ENCODE measurements at places on chromosomes 12 and 14.

DNA sequence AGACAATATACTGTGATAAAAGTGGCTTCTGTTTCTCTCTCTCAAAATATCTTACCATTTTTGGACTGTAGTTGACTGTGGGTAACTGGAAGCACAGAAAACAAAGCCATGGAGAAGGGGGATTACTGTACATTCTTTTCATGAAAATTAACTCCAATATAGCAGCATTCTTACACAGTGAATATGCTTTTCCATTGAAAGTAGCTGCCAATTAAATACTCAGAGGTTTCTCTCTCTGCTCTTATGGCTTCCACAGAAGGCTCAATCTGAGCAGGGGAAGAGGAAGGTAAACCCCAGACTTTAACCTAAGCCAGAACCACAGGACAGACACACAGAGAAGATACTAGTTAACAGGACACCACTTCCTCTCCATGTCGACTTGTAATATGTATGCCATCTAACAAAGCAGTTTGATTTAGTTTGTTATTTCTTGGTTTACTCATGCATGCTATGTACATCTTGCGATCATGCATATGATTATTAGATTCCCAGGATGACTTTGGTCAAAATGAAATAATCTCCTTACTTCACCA is 150.2 kb downstream of the SSPN start:
- DNase-seq, result peak; percentile 43

- no peak for DNase-seq
Measured at GRCh38 chr14:23296012-23296777, 6.5 kb downstream of the PPP1R3E start.

DNA sequence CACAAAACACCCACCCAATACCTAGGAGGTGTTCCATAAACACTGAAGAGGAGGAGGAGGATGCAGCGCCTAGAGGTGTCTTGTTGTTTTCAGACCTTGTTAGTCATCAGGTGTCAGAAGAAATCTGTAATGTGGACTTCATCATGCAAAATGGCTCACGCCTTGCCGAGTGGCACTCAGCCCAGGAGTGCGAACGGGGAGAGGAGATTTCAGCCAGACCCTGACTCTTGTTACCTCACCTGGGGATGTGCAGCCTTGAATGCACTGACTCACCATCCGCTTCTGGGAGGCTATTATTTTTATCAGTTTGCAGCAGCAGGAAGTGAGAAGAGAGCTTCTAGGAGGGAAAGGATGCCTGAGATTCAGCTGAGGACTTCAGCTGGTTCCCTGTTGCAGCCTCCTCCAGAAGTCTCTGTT is 48.2 kb upstream of the PLXNC1 start:
- peak; percentile 91 for DNase-seq

GRCh38 chr12:13875744-13876143 is 105.7 kb downstream of the GRIN2B start:
- DNase-seq, result no peak

- peak; percentile 97 for DNase-seq
Measured at GRCh38 chr14:59254146-59254910, 65.9 kb downstream of the DAAM1 start.

DNA sequence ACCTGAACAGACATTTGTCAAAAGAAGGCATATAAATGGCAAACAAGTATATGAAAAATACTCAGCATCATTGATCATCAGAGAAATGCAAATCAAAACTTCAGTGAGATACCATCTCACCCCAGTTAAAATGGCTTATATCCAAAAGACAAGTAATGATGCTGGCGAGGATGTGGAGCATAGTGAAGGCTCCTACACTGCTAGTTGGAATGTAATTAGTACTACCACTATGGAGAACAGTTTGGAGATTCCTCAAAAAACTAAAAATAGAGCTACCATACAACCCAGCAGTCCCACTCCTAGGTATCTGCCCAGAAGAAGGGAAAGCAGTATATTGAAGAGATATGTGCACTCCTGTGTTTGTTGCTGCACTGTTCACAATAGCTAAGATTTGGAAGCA is 146.1 kb downstream of the TGFB3 start:
- peak; percentile 55 for DNase-seq

DNA sequence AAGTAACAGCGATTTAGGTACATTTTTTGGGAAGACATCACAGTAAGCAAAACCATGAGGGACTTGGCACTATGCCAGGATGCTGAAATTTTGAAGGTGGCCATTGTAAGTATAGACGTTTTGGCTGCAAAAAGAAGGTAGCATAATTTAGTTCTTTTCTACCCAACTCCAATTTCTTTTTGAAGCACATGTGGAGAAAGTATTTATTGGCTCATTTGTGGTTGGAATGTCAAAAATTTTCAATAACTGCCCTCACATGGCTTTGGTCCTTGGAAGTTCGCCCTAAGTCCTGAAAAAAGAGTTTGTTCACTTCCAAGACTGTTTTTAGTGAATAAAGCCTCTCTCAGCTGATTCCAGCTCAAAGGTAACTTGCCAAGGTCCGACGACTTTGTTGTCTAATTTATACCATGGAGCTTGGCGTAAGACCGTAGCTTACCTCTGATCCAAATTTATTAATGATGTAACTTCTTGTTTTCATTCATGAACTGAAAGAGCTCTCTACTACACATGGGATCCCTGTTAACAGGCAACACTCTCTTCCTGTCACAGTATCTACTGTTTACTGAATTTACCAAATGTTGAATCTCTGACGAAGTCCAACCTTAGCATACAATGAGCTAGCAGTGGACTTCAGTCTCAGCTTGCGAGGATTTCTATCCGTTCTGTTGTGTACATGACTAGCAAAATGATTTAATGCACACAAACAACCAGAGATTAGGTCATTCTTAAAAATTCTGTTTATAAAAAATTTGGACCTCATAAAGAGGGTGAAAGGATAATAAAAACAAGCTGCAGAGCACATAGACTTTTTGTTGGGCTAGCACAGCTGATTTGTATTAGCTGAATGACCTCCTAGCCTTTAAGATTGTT is 49.0 kb downstream of the MSRB3 start:
- peak; percentile 73 for DNase-seq

- peak; percentile 84 for DNase-seq
Measured at GRCh38 chr12:45914090-45914489, 76.3 kb downstream of the SCAF11 start.

- DNase-seq, result peak; percentile 79
Measured at GRCh38 chr12:108856428-108857157, 790 bp downstream of the SSH1 start.

GRCh38 chr14:51566831-51567582 is 84.7 kb upstream of the FRMD6 start:
- no peak for DNase-seq

- no peak for DNase-seq
Measured at GRCh38 chr12:96187956-96188355, 6.2 kb upstream of the ELK3 start.

- peak; percentile 56 for DNase-seq
Measured at GRCh38 chr14:54567639-54568561, 972 bp downstream of the SAMD4A start.

- no peak for DNase-seq
Measured at GRCh38 chr12:54984658-54985376, at the start of gene TESPA1. Gene TESPA1, minus strand, starts transcription at chr12:54984762. Its CDS starts 10,200 bp downstream, at chr12:54974562.

- peak; percentile 16 for DNase-seq
Measured at GRCh38 chr14:37932008-37932407, 275.7 kb upstream of the SSTR1 start.

GRCh38 chr12:108477055-108477880 is 37.8 kb upstream of the FICD start:
- no peak for DNase-seq

GRCh38 chr12:124224535-124225110 is 70.3 kb upstream of the RFLNA start:
- no peak for DNase-seq

DNA sequence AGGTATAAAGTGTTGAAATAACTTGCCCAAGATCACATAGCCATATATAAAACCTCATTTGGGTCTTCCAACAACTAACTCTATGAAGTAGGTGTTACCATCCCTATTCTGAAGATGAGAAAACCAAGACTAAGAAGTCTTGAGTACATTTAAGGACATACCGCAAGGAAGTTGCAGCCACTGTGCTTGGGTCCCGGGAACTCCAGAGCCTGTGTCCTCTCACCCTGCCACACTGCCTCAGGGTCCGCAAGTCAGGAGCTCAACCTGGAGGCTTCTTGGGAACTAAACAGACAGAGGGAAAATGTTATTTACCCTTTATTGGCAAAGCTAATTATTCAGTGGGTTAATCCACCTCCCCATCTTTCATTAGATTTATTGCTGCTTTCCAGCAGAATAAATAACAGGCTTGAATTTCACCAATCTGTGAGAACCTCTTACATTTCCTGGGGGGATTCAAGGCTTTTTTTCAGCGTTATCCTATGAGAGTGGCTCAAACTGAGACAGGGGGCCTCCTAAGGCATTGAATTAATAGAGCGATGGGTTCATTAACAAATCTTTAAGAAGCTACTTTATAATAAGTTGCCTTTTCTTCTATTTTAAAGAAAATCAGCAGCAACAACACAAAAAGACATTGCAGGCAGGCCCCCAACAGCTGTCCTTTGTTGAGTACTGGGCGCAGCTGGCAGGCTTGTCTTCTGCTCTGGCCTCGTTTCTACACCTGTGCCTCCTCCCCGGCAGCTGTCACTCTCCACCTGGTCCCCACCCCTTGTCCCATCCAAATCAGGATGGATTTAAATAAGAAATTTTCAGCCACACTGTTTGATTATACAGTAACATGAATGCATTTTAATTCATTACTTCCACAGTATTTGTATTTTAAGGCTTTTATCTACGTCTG is 25.3 kb downstream of the PHLDA1 start:
- no peak for DNase-seq

GRCh38 chr14:68527329-68527851 is 265.5 kb downstream of the ZFP36L1 start:
- no peak for DNase-seq

DNA sequence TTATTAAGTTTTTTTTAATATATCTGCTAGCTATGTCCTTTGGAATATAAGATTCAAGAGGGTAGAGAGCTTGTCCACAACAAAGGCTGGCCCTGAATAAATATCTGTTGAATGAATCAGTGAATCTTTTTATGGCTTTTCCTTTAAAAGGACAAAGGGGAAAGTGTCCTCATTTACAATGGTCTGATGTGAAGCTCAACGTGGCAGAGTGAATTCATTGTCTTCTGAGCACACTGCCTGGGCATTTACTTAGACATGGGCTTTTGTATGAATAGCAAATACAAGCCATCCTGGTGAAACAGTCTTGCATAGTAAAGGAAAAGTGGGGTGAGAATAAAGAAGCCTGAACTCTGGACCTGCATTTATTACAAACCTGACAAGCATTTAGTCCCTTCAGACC is 201.2 kb downstream of the NELL2 start:
- no peak for DNase-seq

DNA sequence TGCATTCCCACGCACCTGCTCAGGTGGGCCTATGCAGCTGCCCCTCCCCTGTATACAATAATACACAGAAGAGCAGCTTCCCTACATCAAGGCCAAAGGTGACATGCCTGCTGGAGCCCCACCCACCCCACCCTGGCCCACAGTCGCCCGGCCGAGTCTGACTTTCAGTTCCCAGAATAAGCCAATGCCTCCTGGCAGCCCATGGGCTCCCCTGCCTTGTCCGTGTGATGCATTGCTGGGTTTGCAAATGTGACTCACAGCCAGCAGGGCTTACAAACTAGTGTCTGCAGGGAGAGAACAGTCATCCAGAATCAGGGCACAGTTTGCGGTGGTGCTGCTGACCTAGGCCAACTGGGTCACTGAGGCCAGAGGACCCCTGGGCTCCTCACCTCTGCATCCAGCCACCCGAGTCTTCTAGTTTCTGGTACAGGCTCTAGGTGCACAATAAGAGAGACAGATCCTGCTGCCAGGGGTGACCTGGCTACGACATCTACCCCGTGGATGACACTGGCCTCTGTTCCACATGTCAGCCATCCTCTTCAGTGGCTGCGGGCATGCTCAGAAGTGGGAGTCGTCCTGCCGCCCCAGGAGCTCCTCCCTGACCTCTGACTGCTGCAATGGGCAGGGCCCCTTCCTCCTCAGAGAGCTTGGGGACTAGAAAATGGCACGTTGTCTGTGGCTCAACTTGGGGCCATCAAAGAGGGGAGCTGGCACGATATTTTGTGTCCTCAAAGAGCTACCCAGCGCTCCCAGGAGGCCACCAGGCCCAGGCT is 84.5 kb downstream of the CHGA start:
- DNase-seq, result peak; percentile 56

GRCh38 chr12:24268663-24269186 is 319.3 kb upstream of the SOX5 start:
- no peak for DNase-seq

DNA sequence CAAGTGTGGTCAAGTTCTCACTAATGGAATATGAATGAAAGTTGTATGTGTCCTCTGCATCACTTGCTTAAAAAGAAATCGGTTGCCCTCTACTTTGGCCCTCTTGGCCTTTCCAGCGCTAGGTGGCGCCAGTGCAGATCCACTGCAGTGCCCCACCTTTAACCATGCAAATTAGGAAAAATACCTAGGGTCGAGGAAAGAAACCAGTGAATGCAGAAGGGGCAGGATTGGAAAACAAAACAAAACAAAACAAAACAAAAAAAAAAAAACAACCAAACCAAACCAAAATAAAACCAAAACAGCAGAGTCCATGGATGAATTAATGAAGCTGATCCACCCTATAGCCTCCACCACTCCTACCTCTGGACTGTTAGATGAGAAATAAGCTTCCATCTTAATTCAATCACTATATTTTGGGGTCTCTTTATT is 12.9 kb upstream of the NEMF start:
- peak; percentile 62 for DNase-seq

DNA sequence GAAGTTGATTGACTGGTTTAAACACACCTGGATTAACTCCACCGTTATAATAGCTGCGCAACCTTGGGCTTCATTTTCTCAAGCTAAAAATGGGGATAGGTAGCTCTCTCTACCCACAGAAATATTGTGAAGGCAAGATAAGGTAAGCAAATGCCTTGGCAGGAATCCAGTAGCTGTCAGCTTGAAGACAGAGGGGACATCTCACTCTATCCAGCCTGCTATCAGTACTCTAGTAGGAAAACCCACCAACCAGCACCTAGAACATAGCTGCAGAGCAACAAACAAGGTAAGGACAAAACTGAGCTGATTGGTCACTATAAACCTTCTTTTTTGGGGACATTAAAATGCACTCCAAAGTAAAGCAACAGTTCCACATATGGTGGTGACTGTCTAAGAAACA is 7.7 kb downstream of the CSRP2 start:
- no peak for DNase-seq

- no peak for DNase-seq
Measured at GRCh38 chr12:586318-587071, 76.8 kb downstream of the NINJ2 start.

DNA sequence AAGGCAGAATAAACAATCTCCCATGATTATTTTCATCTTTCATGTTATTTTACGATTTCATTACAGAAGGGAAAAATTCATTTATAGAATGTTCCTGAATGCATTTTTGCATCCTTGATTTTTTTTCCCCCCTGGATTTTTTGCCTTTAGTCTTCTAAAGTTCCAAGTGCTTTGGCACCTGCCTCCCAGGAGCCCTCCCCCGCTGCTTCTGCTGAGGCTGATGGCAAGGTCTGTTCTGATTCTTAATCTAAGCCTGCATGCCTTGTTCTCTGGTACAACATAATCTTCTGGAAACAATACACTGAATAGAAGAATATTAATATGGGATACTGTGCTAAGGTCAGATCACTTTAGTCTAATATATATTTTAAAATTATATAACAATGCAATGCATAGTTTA is 18.0 kb downstream of the YARS2 start:
- no peak for DNase-seq

- no peak for DNase-seq
Measured at GRCh38 chr12:53588123-53588522, 38.1 kb downstream of the ATF7 start.

GRCh38 chr12:24997496-24997895 is 48.6 kb upstream of the BCAT1 start:
- DNase-seq, result peak; percentile 12

- DNase-seq, result no peak
Measured at GRCh38 chr12:107503129-107503855, 182.3 kb upstream of the PWP1 start.

GRCh38 chr12:131001493-131001892 is 47.8 kb downstream of the ADGRD1 start:
- no peak for DNase-seq

All from fibroblast of skin of right biceps (primary cell).